Frontal cortex (tissue), 4 donors: ENCODE measurements at places on chromosomes 16 and 17. TPM values are rescaled to one million over a fixed set of nuclear protein-coding genes. Genes with fewer than 3 reads are reported as not detected.

GRCh38 chr17:73466704-73467433 is 155.1 kb upstream of the CDC42EP4 start:
- no peak for DNase-seq

DNA sequence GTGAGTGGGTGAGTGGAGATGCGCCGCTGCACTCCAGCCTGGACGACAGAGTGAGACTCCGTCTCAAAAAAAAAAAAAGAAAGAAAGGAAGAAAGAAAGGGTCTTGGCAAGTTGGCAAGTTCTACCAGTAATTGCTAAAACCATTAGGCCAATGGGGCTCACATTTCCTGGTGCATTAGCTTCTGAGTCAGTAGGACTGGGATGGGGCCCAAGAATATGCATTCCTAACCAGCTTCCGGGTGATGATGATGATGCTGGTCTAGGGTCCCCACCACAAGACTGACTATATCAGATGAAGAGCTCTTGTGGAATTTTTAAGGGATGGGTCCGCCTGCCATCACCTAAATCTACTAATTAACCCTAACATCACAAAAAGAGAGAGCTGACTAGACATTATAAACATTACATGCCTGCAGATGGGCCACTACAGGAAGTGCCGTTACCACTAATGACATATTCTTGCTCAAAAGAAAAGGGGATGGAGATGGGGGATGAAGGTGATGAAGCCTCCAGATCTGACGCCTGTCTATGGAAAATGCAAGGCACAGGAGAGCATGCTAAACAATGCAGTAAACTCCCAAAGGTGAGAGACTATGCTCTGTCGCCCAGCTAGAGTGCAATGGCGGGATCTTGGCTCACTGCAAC is 13.1 kb downstream of the MYH11 start:
- no peak for DNase-seq

DNA sequence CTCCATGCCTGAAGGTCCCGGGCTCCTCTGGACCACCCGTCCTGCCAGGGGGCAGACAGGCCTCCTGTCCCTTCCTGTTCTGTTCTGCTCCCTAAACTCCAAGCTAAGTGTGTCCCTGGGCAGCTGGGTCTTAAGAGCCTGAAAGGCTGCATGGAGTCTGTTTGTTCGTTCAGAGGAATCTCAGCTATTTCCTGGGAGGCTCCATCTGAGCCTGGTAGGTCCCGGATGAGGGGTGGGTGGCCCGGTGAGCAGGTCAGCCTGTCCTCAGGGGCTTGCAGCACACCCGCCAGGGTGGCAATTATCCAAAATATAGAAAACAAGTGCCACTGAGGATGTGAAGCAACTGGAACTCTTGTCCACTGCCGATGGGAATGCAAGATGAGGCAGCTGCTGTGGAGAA is 12.6 kb downstream of the ACTG1 start:
- DNase-seq = no peak

Gene TEKT5
- 1.6 TPM for total RNA-seq

Gene KRTAP1-1
- total RNA-seq = not detected

Gene WNT3
- 6.1 TPM for total RNA-seq

GRCh38 chr16:49015225-49015592 is 266.4 kb downstream of the CBLN1 start:
- no peak for DNase-seq

DNA sequence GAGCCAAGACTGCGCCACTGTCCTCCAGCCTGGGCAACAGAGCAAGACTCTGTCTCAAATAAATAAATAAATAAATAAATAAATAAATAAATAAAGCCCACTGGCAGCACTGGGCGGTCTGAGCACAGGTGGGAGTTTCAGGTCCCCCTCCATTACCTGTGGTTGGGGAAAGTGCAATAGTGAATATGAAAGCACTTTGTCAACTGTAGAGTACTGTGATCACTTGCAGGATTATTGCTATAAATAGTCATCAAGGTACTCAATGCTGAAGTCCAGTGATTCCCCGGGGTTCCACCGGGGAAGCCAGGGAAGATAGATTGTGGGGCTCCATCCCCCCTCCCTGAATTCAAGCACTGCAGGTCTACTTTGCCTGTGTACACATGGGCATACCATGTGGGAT is 42.7 kb upstream of the CPNE2 start:
- no peak for DNase-seq

DNA sequence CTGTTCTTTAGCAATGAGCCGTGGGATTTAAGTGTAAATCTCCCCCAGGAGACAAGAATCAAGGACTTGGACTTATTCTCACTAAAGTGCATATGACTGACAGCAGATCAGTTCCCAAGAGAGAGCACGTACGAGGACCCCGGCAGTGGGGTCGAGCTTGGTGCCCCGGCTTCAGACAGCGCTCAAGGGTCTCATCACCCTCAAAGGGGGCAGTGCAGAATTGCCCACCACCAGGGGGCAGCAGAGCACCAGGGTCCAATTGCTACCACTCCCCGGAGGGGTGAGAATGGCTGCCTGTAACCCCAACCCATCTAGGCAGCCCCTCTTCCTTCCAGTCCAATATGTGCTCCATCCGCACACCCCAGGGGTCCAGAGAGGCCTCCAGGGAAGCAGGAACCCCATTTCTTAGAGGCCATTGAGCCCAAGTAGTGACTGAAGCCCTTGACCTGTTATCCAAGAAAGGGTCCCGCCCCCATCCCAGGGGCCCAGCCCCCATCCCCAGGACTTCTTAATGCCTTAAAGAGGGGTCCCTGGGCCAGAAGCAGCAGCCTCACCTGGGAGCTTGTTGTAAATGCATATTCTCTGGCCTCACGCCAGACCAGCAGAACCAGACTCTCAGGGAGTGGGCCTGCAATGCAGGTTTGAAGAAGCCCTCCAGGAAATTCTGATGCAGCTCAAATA is 86.1 kb downstream of the ZDHHC7 start:
- no peak for DNase-seq

- DNase-seq = no peak
These were observed 25.8 kb downstream of the CUEDC1 start for GRCh38 chr17:57929386-57929785.

Gene CHD9NB
- 0.41 TPM for total RNA-seq

DNA sequence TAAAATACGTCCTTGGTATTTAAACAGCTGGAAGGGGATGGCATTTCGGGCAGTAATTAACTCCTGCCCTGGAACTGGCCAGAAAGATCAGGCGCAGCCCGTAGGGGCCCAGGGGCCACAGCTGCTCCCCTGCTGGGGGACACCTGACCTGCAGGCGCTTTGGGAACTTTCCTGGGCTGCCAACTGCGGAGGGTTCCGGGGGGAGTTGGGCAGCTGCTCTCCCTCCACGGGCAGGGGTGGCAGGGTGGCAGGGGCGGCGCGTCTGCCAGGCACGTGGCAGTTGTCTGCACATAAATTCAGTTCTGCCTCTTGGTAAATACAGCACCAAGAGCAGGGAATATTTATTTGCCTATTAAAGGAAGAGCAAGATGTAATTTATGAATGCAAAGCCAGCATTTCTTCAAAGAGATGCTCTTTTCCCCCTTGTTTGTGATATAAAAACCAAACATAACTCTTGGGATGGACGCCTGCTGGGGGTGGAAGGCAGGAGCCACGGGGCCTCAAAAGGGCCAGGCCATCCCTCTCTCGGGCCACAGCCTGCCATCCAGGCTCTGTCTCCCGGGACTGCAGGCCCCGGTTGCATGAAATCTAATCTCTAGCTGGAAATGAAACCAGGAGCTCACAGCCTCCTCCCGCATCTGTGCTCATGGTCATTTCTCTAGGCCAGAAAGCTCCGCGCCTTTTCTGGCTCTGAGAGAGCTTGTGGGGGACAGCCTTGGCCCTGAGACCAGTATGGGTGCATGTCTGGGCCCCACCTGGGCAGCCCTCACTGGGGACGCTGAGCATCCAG is 29.9 kb upstream of the CHMP6 start:
- no peak for DNase-seq

DNA sequence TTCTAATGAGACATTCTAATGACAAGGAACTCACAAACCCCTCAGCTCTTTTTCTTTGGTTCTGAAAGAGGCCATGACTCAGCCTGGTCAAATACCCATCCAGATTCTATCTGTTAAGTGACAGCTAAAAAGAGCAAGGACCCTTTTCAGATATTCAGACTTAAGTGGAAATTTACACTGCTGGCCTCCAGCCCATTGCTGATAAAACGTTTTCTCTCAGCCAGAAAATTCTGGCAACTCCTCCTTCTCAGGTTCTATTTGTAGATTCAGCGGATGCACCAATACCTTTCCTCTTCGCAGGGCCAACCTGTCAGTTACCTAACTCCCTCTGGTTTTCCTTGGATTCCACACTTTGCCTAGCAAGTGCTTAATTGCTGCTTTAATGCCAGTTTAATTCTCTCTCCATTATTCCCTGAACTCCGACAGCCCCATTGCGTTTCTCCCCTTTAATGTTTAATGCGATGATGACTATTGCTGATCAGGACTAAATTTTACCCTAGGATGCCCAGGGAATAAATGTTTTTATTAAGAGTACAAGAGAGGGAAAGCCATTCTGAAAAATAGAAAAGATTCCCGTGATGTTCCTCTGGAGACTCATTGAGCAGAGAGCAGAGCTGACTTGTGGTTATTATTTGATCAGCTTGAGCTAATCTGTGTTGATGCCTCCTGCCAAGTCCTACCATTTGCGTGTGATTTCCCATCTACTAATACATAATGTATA is 35.9 kb upstream of the TOM1L1 start:
- DNase-seq = no peak

- DNase-seq = no peak
These were observed 2.4 kb upstream of the CD300LF start for GRCh38 chr17:74715144-74715543.

Gene SMIM36
- not detected for total RNA-seq

GRCh38 chr17:73126716-73127473 is 34.4 kb upstream of the SLC39A11 start:
- no peak for DNase-seq
